ELR (cell line): ENCODE measurements at places on chromosomes 16 and 17.

DNA sequence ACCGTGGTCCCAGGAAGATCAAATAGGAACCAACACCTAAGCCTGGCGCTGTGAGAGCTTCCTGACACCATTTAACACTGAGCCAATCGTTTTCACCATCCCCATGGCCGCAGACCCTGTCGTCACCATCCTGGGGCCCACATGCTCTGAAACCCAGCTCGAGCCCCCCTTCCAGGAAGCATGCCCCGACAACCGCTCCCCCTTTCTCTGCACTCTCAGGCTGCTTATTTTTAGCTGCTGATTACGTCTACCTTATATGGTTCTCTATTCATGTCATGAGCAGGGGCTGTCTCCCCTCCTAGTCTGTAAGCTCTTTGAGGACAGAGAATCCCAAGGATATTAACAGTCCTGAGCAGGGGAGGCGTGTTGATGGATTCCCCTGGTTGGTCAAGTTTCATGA lies 10.5 kb downstream of the SRL start:
- DNase-seq, result no peak

DNA sequence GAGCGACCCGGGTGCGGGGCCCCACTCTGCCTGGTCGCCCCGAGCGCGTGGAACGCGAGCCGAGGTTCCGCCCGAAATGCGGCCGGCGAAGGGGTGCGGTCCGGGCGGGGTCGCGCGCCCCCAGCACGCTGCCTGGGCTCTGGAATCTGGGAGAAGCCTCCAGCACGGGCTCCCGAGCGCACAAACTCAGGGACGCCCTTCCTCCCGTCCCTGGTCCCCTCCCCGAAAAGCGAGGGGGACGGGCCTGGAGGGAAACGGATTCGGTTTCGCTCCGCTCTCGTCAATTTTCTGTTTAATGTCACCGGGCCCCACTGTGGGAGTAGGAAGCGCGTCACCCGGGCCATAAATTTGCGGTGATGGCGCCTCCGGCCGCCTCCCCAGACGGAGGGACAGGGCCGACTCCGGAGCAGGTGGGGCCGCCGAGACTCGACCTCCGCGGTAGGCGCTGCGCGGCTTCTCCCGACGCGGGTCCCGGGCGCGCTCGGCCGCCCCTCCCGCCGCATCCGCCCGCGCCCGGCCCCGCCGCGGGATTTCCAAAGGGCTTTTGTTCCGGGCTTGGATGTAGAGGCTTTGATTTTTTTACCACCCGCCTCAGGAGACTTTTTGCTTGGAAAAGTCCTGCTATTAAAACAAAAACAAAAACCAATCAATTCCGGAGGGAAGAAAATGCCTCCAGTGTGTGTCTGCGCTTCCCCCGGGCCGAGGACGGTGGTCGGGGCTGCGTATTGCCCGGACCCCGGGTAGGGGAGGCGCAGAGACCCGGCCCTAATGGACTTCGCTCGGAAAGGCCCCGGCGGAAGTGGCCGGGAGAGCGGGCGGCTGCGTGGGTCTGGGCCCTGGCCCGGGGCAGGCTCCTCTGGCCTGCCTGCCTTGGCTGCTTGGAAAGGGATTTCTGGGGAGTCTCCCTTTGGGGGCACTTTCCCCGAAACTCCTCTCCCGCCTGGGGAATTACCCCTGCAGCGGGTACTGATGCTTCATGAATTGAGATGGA lies 7.9 kb upstream of the BAHCC1 start:
- DNase-seq, result peak; percentile 64

- DNase-seq, result peak; percentile 18
Observed at GRCh38 chr16:6335072-6335471, 997.6 kb upstream of the RBFOX1 start.

GRCh38 chr17:76925441-76925891 lies 57.3 kb downstream of the MGAT5B start:
- DNase-seq, result no peak

DNA sequence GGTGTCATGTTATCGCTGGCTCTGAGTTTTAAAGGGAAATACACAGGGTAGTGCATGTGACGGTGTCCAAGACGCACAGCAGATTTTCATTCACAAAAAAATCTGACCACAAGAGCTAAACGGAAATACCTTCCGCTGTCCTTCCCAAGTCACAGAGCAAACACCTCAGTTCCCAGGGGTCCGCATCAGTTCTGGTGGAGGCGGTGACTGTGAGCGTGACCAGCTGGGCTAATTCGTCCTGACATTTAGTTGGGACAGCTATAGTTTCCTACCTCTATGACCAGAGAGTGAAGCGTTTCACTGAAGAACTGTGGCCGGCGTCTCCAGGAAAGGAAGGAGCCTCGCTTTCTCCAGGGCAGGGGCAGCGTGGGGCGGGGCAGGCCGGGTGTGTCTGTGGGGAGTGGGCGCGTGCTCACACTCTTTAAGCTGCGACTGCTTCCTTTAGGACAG lies 10.5 kb upstream of the FASN start:
- DNase-seq, result no peak

DNA sequence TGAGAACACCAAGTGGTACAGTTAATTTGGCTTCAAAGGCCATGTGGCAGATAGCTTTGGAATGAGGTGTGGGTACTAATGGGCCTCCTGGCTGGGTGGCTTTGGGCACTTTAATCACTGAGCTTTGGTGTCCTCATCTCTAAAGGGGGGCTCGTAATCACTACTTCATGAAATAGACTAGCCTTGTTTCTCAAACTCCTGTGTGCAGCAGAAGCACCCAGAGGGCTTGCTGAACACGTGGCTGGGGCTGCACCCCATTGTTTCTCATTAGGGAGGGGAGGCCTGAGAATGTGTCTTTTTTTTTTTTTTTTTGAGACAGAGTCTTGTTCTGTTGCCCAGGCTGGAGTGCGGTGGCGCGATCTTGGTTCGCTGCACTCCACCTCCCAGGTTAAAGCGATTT lies 5.8 kb downstream of the EPN2 start:
- no peak for DNase-seq

DNA sequence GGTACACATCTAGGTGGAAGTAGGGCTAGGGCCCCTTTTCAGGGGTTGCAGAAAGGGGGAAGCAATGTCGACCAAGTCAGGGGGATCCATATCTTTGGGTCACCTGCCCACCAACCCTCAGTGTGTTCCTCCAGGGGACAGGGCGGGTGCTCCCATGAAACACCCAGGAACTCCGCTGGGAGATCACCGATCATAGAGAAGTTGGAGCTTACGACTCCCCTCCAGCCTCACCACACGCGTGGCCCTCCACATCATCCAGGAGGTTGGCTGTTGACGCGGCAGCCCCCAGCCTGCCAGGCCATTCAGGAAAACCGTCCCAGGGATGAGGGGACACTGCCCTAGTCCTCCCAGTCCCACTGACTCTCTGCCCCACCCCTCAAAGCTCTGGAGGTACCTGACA lies 17.3 kb upstream of the MRPS23 start:
- DNase-seq, result no peak

DNA sequence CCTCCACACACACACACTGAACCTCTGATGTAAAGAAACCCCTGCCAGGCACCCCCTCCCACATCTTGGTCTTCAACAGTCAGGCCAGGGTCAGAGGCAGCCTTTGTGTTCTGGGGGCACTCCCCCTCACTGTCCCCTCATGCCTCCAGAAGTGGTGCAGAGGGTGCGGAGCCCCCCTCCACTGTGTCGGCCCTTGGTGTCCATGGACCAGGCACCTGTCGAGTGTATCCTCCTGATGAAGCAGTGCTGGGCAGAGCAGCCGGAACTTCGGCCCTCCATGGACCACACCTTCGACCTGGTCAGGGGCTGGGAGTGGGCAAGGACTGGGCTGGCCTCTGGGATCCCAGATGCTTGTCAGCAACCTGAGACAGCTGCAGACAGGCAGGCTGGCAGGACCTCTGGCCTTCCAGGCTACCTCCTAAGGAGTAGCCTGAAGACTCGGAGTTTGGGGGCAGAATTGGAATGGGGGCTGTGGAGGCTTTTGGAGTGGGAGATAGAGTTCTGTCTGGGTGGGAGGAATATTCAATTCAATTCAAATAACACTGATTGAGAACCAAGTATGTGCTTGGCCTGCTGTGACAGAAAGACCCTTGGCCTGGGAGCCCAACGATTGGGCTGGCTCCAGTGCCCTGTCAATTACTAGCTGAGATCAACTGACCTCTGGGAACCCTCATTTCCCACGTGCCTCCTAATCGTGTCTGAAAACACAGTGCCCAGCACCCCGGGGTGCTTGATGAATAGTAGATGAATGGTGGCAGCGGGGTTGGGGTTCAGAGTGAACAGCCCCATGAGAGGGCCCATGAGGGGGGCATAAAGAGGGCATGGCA lies 11.5 kb downstream of the GUCY2D start:
- no peak for DNase-seq

GRCh38 chr17:80931421-80932265 lies 60.0 kb upstream of the CHMP6 start:
- peak; percentile 74 for DNase-seq
